ENCODE measurements at places on chromosomes 3 and 15.

GRCh38 chr15:58217460-58217859 is 79.3 kb downstream of the AQP9 start:
- no peak for DNase-seq

- no peak for DNase-seq
These were observed 39.5 kb downstream of the TCF12 start for GRCh38 chr15:56957812-56958406.

DNA sequence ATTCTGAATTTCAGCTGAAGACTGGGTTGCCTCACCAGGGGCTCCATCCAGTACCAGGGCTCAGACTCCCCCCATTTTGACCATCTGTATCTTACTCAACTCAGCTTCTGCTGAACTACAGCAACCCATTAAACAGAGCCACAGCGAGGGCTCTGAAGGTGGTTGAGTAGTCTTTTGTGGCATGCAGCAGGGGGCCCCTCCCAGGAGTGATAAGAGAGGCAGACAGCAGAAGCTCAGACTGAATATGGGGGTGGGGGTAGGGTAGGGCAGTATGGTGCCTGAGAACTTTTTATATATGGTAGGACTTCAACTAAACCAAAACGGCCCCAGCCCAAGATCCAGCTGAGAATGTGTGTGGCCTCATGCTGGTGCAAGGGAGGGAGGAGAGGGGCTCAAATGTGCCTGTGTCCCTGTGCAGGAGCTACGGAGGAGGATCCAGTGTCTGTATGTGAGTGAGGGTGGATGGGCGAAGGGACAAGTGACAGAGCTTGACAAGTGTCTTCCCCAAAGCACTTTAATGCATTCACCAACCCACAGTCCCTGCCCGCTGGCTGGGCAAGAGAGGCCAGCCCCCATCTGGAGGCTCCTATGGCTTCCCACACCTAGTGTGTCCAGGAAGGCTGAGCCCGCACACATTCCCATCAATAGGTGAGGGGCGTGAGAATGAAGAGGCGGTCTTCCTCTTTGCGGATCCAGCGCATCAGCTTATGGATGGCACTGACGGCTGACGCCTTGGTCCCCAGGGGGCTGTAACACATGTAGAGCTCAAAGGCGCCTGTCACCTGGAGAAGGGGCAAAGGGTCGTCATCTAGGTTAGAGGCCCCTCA is 4.9 kb upstream of the MST1R start:
- no peak for DNase-seq

DNA sequence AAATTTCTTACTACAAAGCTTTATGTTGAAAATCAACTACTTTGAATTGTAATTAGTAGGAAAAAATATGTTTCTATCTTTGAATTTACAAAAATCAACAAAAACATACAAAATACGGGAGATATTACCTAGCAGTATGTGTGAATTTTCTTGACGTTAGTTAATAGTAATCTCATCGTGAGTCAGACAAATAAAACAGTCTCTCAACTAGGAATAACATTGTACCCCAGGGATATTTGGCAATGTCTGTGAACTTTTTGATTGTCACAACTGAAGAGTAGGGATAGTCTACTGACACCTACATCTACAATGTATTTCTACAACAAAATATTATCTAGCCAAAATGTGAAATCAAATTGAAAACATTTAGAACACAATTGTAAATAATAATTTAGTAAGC is 250.3 kb downstream of the POLQ start:
- no peak for DNase-seq

GRCh38 chr3:128742821-128743594 is 17.0 kb downstream of the RAB7A start:
- DNase-seq, result no peak

DNA sequence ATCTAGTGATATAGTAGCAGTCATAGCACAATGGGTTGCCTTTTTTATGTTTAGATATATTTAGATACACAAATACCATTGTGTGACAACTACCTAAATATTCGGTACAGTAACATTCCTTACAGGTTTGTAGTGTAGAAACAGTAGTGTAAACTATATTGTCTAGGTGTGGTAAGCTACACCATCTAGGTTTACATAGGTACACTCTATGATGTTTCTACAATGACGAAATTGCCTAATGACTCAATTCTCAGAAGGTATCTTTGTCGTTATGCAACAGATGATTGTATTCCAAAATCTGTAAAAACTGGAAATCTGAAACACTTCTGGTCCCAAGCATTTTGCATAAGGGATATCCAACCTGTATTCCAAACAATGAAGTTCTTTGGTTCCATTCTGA is 24.3 kb downstream of the PLOD2 start:
- no peak for DNase-seq

DNA sequence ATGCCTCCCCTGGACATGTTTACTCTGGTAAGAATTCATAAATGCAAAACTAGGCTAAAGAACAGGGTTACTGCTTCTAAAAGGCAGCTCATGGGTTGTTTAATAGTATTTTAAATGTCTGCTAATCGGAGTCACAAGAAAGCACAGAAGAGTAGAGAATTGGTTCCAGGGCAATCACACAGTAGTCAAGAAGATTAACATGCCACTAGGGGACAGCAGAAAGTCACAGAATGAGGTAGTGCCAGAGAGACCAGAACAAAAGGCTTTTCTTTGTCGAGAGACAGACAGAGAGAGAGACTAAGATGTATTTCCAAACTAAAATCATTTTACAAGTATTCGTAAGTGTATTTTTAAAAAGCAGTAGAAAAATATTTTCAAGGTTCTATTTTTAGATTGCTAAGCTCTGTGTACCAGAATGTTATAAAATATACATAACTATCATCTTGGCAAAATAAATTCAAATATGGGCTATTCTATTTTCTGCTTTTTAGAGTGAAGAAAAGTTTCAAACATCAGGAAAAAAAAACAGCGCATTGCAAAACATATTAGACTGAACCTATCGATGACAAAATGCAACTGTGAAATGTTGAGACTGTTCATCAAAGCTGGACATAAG is 78.3 kb upstream of the CDIN1 start:
- DNase-seq, result no peak
